NCI-H2081 treated with DMSO at 0.1 percent for 48 hours (cell line): ENCODE measurements at places on chromosomes 5 and 9.
A peak's percentile ranks its signal among the peaks of the same experiment; 100 is the strongest.

DNA sequence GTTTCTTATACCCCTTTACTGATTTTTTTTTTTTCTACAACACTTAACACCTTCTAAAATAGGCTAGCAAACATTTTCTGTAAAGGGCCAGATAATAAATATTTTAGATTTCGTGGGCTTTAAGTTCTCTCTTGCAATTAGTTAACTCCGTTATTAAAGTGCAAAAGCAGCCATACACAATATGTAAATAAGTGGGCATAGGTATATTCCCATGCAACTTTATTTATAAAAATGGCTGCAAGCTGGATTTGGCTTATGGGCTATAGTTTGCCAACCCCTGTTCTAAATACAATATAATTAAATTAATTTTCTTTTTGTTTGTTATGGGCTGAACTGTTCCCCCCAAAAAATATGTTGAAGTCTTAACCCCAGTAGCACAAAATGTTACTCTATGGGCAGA lies 10.8 kb downstream of the IL6ST start:
- DNase-seq, result no peak

GRCh38 chr5:83802686-83803085 lies 82.0 kb upstream of the HAPLN1 start:
- DNase-seq, result no peak

- DNase-seq, result peak; percentile 98
Observed at GRCh38 chr5:103674251-103674650, 111.7 kb upstream of the NUDT12 start.

DNA sequence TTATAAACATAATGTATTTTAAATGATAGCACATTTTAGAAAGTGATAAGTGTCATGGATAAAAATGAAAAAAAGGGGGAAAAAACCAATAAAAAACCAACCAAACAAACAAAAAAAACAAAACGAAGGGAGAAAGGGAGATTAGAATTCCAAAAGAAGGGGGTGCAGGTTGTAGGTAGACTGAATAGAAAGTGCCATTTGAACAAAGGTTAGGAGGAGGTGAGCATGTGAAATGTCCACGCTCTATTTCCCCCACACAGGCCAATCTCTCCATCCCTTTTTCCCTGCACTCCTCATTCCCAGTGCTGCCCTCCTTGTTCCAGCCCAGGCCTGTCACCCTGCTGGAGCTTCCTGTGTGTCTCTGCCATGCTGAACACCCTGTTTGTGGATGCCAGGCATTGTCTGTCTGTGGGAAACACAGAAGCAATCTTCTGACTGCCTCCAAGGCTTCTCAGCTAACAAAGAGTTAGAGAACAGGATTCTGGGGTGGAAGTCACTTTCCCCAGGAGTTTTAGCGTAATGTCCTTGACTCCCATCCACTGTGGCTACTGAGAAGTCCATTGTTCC lies 138.8 kb downstream of the ADAMTS16 start:
- no peak for DNase-seq

DNA sequence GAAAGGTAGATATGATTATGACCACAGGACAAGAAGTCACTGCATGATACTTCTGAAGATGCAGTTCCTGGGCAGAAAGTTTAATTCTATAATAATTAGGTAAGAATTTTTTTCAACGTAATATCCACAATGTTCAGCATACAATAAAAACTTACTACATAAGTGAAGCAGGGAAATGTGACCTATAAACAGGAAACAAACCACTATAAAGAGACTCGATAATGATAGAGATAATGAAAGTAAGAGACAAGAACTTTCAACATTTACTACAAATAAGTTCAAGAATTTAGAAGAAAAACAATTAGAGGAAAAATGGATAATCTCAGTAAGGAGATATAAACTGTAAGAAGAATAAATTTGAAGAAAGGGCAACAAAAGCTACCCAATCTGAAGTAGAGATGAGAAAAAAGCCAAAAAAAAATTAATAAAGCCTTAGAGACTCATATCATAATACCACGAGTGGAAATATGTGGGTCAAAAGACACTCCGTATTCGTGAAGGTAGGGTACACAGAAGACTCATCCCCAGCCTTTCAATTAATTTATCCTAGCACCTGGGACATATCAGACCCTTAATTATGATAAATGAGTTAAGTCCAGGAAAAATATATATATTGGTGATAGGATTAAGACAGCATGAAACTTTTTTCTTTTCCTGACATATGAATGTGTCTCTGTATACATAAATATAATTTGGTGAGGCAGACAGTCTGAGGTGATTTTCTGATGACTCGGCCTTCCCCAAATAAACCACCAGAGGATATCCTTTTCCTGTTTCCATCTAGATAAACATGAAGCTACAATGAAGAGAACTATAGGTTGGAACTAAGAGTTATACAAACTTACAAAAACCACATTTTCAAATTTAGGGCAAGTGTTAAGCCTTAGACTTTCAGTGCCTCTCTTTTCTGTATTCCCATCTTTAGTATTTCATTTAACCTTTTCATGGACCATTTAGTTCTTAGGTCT lies 120.4 kb downstream of the RAPGEF6 start:
- no peak for DNase-seq

DNA sequence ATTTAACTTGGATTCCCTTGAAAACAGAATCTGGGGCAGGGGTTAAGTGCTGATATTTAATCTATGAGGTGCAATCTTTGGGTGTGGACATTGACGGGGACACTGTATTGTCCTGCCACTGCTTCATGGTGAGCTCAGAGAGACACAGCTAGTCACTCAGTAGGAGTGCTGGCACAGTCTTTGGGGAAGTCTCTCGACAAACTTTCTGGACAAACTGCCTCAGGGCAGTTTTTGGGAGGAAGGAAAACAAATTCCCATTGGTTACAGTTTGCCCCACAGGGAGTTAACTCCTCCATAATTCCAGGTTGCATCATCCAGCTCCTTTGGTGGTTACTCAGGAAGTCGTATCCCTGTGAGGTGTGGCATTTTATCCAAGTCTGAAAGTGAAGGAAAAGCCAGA lies 17.9 kb downstream of the HNRNPK start:
- DNase-seq, result no peak

GRCh38 chr9:33452828-33453271 lies 5.5 kb upstream of the AQP3 start:
- no peak for DNase-seq

- no peak for DNase-seq
Observed at GRCh38 chr9:137300567-137301080, 1.4 kb downstream of the NRARP start.

- DNase-seq, result no peak
Observed at GRCh38 chr9:116238225-116238624, 84.6 kb downstream of the PAPPA start.

DNA sequence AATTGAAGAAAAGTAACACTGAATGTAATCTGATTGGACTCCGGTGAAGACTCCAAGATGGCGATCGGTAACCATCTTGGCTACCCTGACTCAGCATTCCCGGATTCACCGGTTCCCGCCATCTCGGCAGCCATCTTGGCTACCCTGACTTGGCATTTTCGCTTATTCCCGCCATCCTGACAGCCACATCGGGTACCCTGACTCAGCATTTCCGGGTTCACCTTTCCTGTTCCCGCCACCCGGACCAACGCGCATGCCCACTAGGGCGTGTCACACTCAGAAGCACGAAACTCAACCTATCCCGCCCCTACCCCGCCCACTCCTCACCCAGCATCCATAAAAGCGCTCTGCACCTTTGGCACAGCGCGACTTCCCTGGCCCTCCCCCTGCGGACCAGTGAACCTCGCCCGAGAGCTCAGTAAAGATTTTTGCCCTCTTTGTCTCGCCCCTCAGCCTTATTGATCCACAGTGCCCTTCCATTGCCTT lies 17.2 kb downstream of the SPTLC1 start:
- no peak for DNase-seq

DNA sequence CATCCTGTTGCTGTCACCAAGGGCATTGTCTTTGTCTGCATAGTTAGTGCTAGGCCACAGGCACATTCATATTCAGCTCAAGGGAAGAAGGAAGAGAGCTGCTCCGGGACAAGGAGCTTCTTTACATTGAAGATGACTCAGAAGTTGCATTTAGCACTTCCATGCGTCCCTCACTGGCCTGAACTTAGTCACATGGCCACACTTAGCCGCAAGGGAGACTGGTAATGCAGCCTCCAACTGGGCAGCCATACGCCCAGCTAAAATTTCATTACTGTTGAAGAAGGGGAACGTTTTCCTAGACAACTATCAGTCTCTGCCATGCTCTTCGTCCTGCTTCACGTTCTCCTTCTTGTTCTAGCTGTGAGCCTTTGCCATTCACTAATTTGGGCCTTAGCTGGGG lies 20.0 kb downstream of the ACTL7B start:
- no peak for DNase-seq

DNA sequence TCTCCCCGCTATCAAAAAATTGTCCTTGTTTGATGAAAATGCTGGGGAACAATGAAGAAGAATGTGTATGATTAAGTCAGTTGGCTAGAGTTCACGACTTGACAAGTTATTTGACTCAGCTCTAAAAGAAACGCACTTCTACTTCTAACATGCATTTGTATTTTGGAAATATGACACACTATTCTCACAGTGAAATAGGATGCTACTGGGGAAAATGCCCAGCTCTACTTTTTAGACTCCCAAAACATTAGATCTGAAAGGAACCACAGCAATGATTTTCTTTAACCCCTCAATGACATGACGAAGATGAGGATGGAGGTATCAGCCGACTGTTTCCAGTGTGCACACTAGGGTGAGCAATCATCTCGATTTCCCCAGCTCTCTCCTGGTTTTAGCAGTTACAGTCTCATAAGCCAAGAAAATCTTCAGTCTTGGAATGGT lies 83.6 kb upstream of the PCSK1 start:
- no peak for DNase-seq

DNA sequence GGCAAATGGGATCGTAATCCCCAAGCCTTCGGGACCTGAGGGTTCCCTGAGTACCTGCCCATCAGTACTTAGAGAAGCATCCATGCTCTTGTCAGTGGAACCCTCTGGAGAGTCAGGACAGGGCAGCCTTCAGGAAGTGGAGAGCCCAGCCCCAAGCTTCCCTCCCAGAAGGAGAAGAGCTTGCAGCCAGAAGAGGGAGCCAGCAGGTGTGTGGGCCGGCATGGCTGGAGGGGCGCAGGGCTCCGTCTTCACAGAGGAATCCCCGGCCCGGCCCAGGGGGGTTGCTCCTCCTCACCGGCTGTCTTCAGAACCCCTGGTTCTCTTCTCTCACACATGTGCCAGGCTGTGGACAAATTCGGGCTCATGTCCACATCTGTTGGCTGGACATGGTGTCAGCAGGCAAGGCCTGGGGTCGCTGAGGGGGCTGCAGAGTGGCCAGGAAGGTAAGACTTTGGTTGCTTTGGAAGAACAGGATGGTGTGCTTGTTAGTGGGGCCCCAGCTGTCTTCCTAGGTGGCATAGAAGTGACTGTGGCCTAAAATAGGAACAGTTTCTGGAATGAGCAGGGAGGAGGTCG lies 58.9 kb upstream of the RXRA start:
- no peak for DNase-seq

GRCh38 chr5:125272357-125272756 lies 525.9 kb upstream of the ZNF608 start:
- DNase-seq, result no peak

- no peak for DNase-seq
Observed at GRCh38 chr5:60020457-60020856, 126.9 kb upstream of the PDE4D start.

GRCh38 chr9:78811622-78812276 lies 514.8 kb downstream of the PSAT1 start:
- DNase-seq, result no peak

GRCh38 chr5:10528056-10528816 lies 35.6 kb upstream of the ANKRD33B start:
- DNase-seq, result no peak

DNA sequence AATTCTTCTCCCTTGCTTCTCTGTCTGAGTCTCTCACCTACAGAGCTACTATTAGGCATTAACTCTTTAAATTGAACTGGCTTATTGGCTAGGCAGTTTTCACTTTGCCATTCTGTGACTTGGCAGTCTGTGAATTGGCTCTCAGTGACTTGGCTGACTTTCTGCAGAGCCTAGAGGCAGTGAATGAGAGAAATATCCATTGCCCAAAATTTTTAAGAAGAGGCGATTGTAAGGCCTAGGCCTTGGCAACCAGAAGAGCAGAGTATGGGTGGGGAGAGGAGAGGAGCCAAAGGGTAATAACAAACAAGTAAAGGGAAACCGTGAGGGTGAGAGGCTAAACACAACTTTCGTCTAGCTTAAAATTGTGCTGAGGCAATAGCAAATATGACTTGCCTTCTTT lies 176.7 kb downstream of the PRR16 start:
- no peak for DNase-seq

- no peak for DNase-seq
Observed at GRCh38 chr5:123706531-123706930, 194.6 kb downstream of the CSNK1G3 start.

DNA sequence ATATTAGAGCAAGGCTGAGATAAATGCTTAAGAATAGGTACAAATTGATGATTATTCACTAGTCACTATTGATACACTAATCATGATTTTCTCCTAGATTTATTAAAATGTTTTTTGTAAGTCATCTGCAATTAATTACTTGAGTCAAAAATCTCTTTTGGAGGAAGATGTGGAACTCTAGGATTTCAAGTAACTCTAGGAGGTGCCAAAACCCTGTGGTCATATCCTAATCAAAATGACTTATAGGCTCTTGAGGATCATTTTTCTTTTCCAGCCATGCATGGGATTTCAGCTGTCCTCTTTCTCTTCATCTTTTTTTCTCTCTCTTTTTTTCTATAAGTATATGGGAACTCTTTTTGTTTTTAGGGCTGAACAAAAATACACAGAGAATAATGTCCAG lies 141.8 kb upstream of the CD180 start:
- no peak for DNase-seq

GRCh38 chr9:14542071-14542470 lies 151.2 kb downstream of the ZDHHC21 start:
- DNase-seq, result peak; percentile 89

- no peak for DNase-seq
Observed at GRCh38 chr5:35158622-35159369, 71.5 kb downstream of the PRLR start.

- DNase-seq, result no peak
Observed at GRCh38 chr5:73663161-73663859, 37.3 kb downstream of the ARHGEF28 start.

DNA sequence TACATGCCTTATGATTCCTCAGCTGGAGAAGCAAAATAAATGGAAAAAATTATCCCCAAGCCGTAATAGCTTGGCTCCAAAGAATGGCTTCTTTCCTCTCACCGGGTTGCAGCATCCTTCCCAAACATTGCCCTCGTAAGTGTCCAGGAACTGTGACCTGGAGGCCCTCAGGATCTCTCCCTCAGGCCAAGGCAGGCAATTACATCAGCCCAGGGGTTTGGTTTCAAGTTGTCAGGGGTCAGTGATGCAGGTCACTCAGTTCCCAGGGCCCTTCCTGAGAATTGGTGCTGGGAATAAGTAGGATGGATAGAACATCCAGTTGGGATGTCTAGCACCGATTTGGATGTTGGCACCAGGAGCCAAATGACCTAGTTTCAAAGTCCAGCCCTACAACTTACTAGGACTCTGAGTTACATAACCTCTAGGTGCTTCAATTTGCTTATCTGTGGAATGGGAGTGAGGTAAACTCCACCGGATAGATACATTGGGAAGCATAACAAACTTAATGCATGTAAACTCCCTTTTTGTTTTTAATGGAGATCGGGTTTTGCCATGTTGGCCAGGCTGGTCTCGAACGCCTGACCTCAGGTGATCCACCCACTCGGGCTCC lies 133.5 kb upstream of the DAP start:
- no peak for DNase-seq
